ENCODE measurements at places on chromosomes 12 and 14.
A peak's percentile ranks its signal among the peaks of the same experiment; 100 is the strongest.

GRCh38 chr14:97633131-97633738 is 836.1 kb downstream of the VRK1 start:
- no peak for DNase-seq

DNA sequence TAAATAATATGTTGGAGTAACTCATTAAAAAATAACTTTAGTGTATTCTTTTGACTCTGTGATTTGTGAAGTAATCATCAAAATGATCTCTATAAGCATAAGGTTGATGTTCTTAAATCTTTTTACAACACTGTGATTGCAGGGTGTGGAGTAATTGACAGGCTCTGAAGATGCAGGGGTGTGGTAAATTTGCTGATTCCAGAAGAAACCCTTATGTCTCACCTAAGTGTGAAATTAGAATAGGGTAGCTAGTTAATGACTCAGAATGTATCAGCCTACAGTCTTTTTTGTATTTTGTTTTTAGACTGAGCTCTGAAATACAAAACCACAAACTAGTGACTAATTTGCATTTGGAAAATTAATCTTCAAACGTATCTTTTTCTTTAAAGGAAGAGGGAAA is 5.9 kb downstream of the PRPF39 start:
- DNase-seq = no peak

DNA sequence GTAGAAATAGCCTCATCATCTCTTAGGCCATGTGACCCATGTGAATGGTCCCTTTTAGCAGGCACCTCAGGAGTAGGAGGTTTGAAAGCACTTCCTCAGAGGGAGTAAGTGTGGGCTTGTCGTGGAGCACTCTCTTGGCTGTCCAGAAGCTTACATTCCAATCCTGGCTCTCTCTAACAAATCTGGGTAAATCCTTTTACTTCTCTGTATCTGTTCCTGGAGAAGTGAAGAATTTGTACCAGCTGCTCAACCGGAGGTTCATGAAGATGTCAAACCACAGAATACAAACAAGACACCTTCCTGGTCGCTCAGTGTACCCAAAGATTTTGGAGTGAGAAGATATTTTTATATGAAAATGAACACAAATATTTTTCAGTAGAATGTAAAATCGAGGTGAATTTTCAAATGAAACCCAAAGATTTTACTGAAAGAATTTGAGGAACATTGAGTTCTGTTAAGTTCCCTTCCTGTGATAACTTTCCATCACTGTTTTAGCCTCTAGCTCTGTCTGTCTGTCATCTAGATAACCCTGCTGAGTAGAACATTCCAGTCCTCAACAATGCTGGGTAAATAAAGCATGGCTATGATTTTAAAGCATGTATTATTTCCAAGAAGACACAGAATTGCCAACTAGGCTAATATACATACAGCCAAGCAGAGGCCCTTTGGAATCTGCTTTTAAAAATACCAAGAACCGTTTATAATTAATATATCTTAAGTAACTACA is 263.9 kb upstream of the RGS6 start:
- no peak for DNase-seq

DNA sequence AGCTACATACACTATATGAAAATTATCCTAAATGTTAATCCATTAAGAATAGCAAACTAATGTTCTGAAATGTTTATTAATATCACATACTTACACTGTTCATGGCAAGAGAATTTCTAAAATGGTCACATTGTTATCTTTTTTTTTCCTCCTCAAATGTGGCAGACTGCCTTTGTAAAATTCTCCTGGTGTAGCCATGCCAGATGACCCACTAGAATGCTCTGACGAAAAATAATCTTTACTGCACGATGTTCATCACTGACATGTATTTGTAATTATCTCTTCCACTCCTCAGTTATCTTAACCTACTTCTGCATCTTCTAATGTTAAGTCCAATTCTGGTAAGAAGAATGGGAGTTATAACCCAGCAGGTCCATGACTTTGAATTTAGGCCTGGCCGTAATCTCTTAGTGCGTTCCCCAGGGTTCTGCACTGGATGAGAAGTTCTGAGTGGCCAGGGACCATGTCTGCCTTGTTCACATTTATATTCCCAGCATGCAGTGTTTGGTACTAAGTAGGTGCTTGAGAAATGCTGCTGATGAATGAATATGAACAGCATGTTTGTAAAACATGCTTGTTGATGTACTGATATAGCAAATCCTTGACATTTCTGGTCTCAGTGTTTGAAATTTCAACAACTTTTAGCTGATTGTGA is 46.7 kb downstream of the NOPCHAP1 start:
- no peak for DNase-seq

DNA sequence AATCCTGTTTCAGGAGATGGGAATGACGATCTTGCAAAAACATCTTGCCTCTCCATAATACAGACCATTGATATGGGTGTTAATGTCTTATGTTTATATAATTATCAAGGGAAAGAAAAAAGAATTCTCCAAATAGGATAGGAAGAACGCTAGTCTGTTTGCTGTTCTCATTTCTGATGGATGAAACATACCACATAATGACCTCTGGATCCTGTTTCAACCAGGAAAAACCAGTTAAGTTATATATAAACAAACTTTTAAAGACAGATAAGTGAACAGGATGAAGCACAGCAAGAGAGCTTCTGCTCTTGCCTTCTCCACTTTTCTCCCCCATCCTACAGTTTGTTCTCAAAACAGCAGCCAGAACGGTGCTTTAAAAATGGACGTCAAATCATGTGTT is 27.8 kb downstream of the COQ6 start:
- no peak for DNase-seq

DNA sequence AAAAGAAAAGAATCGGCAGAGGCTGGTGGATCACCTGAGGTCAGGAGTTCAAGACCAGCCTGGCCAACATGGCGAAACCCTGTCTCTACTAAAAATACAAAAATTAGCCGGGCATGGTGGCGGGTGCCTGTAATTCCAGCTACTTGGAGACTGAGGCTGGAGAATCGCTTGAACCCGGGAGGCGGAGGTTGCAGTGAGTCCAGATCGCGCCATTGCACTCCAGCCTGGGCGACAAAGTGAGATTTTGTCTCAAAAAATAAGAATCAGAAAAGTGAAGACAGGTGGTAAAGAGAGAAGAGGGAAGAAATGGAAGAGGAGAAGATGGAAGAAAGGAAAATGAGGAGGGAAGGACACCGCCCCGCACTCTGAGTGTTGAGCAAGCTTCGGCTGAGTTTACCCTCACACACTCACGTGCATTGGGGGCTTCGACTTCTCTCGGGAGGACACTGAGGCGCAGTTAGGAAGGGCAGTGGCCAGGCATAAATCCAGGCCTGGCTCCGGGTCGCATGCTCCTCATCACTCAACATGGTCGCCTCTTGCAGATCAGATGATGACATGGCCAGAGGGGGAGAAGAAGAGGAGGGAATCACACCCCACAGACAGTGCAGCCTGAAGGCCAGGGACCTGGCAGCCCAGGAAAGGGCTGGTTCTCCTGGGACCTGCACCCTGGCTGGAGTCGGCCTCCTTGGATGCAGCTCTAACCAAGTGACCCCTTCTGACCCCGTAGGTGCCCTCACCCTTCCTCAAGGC is 61.1 kb downstream of the PRMT8 start:
- DNase-seq = no peak

GRCh38 chr14:96989306-96989705 is 192.1 kb downstream of the VRK1 start:
- no peak for DNase-seq

DNA sequence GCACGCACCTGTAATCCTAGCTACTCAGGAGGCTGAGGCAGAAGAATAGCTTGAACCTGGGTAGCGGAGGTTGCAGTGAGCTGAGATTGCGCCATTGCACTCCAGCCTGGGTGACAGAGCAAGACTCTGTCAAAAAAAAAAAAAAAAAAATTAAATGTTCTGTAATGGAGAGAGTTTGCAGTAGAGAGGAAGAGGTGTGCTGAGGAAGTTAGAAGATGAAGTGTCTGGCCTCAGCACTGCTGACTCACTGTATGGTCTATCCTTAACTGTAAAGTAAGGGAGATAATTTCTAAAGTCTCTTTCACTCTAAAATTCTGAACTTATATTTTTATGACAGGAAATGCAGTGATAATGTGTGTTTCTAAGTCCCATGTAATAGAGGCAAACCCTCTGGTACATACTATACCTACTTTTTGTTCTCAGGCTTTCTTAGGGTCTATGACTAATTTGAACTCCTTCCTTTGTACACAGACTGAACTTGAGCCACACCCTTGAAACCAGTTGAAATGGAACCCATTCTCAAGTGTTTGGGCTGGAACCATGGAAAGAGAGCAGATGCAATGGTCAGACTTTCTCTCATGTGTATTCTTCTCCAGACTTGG is 278.1 kb upstream of the FAR2 start:
- DNase-seq = no peak

DNA sequence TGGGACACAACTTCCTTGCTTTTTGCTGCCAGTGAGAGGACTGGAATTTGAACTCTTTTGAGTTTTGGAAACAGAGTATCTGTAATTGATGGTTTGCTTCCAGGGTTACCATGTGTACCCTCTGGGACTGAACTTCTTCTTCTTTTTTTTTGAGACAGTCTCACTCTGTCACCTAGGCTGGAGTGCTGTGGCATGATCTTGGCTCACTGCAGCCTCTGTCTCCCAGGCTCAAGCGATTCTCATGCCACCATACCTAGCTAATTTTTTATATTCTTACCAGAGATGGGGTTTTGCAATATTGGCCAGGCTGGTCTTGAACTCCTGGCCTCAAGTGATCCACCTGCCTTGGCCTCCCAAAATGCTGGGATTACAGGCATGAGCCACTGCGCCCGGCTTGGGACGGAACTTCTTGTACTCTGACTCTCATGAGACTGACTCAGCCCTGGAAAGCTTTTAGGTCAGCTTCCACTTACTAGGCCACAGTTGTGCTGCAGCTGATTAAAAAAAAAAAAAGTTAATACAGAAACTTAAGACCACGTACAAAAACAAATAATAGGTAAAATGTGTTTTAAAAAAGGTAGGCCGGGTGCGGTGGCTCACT is 15.8 kb downstream of the SEL1L start:
- DNase-seq = no peak

DNA sequence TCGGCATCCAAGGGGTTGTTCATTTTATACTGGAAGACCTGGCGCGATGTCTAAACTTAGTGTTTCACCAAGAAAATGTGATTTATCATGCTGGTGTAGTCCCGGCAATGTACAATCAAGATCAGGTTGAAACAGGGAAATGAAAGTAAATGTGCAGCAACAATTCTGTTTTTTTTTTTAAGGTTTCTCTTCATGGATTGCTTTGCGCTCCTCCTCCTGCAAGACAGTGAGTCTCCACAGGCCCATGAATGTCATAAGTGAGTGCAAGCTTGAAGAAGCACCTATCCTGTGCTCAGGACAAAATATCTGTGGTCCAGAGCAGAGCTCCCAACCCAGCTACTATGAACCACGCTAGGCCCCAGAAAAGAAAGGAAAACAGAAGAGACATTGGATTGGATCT is 143.4 kb downstream of the KCNK10 start:
- DNase-seq = no peak

- no peak for DNase-seq
Measured at GRCh38 chr12:46580445-46580844, 207.9 kb upstream of the SLC38A2 start.

DNA sequence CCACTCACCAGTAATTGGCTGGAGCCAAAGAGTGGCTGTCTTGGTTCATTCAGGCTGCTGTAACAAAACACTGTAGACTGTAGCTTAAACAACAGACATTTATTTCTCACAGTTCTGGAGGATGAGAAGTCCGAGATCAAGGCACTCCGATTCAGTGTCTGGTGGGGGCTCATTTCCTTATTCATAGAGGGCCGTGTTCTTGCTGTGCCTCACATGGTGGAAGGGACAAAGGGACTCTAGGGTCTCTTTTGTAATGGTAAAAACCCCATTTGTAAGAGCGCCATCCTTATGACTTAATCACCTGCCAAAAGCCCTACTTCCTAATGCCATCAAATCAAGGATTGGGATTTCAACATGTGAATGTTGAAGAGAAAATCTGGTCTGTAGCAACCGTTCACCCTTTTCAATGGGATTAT is 34.7 kb upstream of the CDKN3 start:
- DNase-seq = no peak

GRCh38 chr12:45674181-45674977 is 55.1 kb upstream of the ARID2 start:
- no peak for DNase-seq

DNA sequence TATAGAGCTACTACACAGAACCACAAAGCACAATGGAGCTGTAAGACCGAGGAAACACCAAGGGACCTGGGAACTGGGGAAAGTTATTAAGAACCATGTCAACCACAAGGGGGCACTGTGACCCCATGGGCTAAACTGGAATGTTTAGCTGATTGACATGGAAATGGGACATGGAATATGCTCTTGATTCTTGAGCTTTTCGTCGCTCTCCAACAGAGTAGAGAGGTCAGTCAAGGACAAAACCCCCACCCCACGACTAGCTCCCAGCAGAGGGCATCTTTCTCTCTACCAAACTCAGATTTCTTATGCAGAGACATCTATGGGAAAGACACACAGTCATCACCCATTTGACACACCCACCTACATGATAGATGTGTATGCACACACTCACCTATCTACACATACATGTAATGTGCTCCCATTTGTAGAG is 10.1 kb downstream of the NDRG2 start:
- DNase-seq = peak; percentile 86

- no peak for DNase-seq
Measured at GRCh38 chr12:109946505-109946904, 46.4 kb downstream of the TCHP start.
